ENCODE measurements at places on chromosomes 7 and 10.

DNA sequence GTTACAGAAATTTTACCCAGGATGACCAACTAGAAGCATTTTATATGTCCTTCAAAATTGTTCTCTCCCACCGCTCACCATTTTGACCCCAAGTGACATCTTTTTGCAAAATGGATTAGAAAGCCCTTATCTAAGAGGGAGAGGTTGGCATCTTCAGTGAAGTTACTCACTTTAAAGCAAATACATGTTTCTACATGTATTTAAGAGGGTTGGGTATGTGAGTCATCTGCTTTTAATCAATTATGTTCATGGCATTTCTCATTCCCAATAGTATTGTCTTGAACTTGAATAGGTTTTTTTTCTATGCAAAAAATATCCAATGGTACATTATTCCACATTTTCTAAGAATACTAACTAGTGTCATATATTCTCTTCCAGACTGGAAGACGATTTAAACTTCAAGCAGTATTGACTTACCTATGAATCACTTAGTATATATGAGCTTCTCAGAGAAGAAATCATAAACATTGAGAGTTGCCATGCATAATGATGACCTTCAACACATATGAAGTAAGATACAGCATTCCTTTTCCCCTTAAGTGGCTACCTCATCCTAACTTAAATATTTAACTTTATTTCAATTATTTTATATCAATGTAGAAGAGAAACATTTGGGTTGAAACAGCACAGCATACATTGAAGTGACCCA is 132.8 kb downstream of the POLR1F start:
- DNase-seq, result no peak

DNA sequence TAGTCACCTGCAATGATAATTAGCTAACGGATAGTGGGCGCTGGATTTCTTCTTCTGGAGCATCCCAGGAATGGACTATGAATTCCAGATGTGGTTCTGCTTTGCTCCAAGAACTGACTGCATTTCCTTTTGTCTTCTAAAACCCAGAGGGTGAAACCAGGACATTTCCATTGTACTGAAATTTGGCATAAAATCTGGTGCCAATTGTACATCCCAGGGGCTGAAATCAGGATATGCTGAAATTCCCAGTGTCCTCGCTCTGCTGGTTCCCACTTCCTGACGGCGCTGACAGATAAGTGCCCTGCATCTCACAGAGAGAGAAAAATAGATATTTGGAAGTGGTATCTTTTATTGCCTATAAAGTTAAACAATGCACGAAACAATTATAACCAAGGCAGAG is 31.9 kb downstream of the RBM20 start:
- DNase-seq, result no peak

GRCh38 chr7:107994421-107995030 is 8.4 kb downstream of the LAMB1 start:
- no peak for DNase-seq

GRCh38 chr7:50774319-50774718 is 8.4 kb downstream of the GRB10 start:
- DNase-seq, result no peak

DNA sequence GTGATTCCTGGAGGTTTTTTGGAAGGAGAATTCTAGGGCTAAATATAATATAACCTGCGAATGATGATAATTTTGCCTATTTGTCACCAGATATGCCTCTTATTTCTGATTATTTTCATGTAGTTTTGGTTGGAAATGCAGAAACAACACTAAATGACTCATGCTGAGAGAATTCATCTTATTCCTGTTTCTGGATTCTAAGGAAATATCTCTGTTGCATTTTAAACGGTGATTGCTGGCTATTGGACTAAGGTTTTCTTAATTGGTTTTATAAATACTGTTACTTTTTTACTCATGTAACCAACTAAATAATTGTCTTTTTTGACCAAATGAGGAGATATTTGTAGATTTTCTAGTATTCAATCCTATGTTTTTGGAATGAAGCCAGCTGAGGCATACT is 204.9 kb upstream of the NPSR1 start:
- DNase-seq, result no peak

- no peak for DNase-seq
These were observed 170.7 kb downstream of the HERPUD2 start for GRCh38 chr7:35524112-35524804.

DNA sequence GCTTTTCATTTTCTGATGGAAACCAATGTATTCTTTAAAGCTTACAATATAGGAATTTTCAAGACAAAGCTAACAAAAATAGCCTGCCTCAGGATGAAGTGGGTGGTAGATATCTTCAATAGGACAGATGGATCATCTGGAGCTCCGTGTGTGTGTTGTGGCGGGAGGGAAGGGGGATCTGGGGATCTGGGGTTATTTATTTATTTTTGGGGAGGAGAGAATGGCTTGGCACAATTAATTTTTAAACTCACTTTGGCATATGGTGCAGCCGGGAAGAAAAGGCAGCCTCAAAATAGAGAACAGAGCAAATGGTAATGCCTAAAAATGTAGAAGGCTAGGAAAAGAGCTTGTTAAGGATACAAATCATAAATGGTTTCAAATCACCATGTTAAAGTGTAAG is 11.6 kb upstream of the ABLIM1 start:
- DNase-seq, result no peak

DNA sequence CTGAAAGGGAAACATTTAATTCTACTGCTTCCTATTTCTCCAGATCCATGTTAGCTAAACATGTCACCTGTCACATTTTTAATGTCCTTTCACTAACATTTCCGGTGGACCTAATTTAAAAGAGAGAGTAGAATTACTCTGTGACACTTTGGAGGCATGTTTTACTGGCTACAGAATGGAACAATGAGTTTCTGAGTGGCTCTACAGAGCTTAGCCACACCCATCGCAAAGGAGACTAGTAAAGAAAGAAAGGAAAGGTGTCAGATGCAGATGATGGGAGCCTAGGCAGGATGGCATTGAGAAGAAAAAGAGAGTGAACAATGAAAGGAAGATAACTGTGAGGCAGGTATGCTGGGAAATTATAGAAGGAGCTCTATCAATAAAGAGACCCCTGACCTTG is 35.9 kb downstream of the NDUFB2 start:
- no peak for DNase-seq

DNA sequence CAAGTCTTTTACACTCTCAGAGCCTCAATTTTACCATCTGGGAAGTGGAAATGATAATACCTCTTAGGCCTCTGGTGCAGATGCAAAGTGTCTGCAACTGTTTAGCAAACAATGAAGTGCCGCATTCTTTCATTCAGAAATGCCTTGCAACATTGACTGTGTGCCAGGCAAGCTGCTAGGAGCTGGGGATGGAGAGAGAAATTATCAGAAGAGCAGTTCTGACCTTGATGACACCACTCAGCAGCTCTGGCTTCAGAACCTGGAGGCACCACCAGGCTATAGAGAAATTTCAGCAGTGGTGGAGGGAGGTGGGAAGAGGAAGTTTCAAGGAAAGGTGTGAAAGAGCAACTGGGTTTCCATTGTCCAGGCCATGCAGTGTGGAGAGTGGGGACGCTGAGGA is 78.1 kb upstream of the HABP2 start:
- no peak for DNase-seq

- DNase-seq, result no peak
These were observed 212.7 kb downstream of the HERPUD2 start for GRCh38 chr7:35482231-35482630.

- DNase-seq, result peak; percentile 78
These were observed at the start of gene PTPRN2 for GRCh38 chr7:158587162-158588084. PTPRN2 (minus strand) TSS chr7:158587823.

- DNase-seq, result peak; percentile 96
These were observed 262.8 kb downstream of the BBS9 start for GRCh38 chr7:33392148-33392547.

DNA sequence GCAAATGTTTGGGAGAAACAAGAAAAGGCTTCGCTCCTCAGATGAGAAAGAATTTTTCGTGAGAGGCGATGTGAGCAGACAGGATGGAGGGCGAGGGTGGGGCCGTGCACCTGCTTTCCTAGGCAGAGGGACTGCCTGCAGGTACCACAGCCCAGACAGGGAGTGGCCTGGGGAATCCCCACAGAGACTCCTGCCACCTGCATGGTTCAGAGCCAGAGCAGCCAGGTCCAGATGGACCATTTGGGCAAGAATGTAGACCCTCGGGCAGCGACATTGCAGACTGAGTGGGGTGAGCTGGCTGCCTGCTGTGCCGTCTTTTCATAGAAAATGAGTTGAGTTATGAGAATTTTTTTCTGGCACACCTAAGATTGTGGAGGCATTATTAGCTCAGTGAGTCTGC is 216.8 kb downstream of the SNX10 start:
- DNase-seq, result peak; percentile 98

DNA sequence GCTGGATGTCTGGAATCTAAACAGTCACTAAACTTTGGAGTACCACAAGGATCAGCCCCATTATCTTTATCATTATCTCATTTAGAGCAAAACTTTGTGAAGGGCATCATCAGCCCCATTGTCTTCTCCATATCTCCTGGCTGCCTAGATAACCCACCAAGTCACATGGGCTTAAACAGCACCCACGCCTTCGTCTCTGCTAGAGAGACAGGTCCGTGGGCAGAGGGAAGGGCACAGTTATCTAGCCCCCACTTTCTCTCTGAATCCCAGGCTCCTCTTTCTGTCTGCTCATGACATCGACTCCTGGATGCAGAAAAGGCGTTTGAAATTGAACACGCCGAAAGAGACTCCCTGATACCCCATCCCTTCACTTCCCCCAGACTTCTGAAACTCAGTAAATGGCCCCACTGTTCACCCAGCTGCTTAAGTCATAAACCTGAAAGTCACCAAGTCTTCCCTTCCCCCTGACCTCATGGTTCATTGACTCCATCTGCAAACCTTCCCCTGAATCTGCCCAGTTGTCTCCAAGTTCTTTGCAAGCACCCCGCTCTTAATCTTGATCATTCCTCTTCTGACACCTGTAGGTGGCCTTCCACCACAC is 20.9 kb upstream of the PARD3 start:
- DNase-seq, result no peak

DNA sequence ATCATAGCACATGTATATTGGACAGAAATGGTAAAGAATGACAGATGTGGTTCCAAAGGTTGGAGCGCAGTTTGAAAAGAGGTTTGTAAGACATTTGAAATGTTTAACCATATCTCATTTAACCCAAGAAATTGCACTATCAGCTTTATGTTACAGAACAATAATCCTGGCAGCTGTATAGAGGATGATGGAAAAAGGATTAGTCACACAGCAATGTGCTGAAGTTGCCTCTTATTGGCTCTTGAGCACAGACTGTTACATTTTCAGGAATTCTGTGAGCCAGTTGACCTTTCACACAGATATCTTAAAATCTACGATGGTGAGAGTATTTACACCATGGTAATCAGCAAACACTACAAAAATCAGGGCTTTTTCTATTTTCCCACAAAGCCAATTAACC is 3.9 kb downstream of the COG5 start:
- DNase-seq, result no peak

DNA sequence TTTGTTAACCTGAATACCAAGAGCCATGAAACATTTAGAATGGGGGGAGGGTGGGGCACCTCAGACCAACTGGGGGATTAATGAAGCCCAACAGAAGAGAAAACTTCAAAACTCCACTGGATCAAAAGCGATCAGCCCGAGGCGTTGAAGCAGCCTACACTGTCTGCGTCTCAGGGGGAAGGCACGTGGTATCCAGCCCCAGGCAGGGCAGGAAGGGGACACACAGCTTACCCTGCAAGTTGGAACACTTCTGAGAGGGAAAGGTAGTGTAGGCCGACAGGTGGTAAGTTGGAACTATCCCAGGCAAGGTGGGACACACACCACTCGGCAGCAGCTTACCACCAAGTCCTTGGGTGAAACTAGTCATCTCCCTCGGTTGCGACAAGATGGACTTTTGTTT is 102.9 kb downstream of the TAX1BP1 start:
- no peak for DNase-seq

GRCh38 chr10:55311848-55312635 is 511.0 kb upstream of the PCDH15 start:
- DNase-seq, result peak; percentile 16

GRCh38 chr7:115869190-115869589 is 161.4 kb downstream of the TFEC start:
- DNase-seq, result no peak

GRCh38 chr7:130461272-130461671 is 20.5 kb upstream of the CEP41 start:
- DNase-seq, result no peak

DNA sequence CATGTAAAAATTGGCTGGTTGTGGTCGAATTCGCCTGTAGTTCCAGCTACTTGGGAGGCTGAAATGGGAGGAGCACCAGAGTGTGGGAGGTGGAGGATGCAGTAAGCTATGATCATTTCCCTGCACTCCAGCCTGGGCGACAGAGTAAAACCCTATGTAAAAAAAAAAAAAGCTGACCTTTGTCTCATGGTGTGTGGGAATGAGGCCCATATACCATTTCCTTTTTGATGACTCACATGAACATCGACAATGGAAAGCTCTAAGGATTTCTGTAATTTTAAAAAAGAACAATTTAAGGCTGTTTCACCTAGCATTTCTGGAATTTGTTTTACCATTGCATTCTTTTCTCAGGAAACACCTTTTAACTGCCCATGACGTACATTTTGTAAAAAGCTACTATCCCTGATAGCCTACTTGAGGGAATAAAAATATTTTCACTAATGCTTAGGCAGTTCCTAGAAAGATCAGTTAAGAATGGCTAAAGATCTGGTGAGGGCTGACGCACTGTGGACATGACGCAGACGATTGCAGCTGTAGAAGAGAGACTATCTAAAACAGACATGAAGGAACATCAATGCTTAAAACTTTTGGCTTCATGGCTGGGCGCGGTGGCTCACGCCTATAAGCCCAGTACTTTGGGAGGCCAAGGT is 400.6 kb upstream of the IGFBP3 start:
- DNase-seq, result no peak

GRCh38 chr10:43502931-43503330 is 66.0 kb downstream of the ZNF487 start:
- no peak for DNase-seq

GRCh38 chr10:101080933-101081931 is 19.4 kb downstream of the KAZALD1 start:
- no peak for DNase-seq

DNA sequence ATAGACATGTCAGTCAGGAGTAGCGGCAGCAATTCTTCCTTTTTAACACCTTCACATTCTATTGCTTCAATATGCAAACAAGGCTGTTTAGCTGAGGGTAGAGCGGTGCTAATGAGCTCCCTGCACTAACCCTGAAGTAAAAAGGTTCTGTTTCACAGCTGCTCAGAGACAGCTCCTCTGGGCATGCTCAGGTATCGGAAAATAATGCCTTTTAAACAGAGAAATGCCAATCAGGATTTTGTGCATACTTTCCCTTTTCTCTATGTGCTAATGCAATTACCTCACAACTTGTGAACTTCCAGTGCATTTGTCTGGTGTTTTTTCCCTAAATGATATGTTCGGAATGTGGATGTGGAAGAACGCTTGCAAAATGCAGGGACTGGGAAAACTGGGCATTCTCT is 307.7 kb upstream of the FZD8 start:
- no peak for DNase-seq

- DNase-seq, result no peak
These were observed 17.3 kb upstream of the SAMD9L start for GRCh38 chr7:93165447-93165846.
